ENCODE measurements at places on chromosomes 6 and 20.

DNA sequence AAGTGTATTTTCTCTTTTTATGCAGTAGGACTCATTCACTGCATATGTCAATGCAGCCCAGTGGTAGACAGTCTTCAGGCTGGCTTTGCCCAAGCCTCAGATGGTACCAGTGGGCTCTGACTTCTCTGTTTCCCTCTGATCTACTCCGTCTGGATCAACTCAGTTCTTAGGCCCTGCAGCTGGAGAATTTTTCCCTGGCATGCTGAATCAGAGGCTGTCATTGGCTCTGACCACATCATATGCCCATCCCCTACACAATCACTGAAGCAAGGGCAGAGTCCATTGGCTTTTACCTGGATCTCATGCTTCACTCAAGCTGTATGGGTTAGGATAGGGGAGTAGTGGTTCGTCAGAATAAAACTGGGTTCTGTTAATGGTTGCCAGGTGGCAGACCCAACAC lies 57.8 kb downstream of the KIZ start:
- no peak for DNase-seq

DNA sequence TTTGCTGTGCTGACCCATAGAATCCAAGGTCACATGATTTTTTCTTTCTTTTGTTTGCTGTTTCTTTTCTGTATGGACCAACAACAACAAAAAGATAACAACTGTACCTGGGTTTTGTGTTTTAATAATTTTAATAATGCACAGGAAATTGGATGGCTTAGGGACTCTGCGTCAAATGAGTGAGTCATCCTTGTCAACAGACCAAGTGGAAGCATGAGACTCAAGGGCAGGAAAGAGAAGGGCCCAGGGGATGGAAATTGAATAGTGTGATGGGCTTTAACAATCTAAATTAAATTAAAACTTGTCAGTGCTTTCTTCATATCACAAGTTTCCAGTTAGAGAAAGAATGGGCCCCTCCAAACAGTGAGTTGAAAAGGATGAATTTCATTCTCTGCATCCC lies 413.0 kb downstream of the PREX1 start:
- DNase-seq: no peak

GRCh38 chr20:46883892-46884291 lies 10.8 kb upstream of the EYA2 start:
- DNase-seq: no peak

DNA sequence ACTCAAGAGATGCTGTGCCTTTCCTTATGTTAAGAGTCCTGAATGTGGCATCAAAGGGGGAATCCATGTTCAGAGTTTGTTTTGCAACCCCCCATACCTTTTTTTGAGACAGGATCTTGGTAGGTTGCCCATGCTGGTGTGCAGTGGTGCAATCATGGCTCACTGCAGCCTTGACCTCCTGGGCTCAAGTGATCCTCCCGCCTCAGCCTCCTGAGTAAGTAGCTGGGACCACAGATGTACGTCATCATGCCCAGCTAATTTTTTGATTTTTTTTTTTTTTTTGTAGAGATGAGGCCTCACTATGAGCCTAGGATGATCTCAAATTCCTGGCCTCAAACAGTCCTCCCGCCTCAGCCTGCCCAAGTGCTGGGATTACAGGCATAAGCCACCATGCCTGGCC lies 16.5 kb downstream of the PTPRA start:
- DNase-seq: no peak

GRCh38 chr6:125057392-125058246 lies 95.4 kb downstream of the RNF217 start:
- DNase-seq: no peak

DNA sequence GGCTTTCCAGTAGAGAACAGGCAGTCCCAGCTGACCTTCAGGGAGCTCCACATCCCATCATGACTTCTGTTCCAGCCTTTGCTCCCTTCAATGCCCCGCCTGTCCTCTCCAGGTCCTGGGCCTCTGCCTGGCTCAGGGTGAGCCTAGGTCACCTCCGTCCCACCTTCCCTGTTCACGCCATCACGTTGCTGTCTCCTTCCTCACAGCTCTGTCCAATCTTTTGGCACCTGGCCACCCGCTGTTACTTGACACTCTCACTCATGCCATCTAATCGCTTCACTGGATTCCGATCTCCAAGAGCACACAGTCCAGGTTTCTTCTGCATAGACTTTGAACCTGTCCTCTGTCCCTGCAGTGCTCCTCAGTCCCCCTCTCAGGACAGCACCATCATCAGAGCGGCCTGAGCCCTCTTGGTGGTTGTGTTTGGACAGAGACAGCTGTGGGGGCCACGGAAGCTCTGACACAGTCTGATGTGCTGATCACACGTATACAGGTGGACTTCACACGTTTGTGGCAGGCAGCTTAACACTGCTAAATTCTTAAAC lies 34.7 kb upstream of the TIAM2 start:
- no peak for DNase-seq

GRCh38 chr6:158819213-158819976 lies at the start of gene EZR:
Gene EZR, minus strand, starts transcription at chr6:158819368. Its CDS starts 1,275 bp downstream, at chr6:158818093.
- DNase-seq: no peak

- DNase-seq: no peak
Measured at GRCh38 chr20:60900618-60901017, 351.4 kb upstream of the CDH4 start.

GRCh38 chr6:83461438-83461837 lies 30.6 kb upstream of the ME1 start:
- DNase-seq: no peak

- no peak for DNase-seq
Measured at GRCh38 chr6:145225500-145225899, 509.8 kb downstream of the EPM2A start.

DNA sequence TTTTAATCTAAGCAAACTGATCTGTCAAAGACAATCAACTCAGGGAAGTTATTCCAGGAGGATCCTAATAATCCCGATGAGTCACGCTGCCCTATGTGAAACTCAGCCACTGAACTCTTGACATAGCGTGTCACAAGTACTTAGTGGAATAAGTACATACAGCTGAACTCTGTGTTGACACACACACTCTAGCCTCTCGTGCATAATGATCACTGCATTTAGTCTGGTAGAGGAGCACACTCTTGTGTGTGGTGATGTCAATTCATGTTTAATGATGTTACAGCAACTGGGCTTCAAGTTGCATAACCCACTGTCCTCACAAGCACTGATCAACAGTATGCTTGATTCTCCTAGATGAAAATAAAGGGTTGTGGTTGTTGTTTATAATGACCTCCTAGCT lies 148.3 kb downstream of the HACE1 start:
- DNase-seq: no peak

GRCh38 chr6:6660339-6661045 lies 72.0 kb downstream of the LY86 start:
- DNase-seq: no peak

DNA sequence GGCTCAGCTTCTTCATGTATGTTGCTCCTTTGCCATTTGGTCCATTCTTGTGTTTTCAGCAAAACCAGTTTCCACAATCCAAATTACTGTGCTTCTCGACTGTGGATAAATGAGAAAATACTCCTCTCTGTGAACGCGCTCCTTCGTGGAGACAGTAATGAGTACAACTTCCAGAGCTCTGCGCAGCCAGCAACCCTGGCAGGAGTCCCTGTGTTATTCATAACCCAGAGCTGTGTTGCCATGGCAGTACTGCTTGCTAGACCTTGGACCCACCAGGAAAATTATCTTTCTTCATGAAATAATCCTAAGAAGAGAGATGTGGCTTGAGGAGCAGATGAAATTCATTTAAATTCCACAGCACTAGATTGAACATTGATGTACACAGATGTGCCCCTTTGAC lies 73.7 kb downstream of the SLC22A3 start:
- no peak for DNase-seq

DNA sequence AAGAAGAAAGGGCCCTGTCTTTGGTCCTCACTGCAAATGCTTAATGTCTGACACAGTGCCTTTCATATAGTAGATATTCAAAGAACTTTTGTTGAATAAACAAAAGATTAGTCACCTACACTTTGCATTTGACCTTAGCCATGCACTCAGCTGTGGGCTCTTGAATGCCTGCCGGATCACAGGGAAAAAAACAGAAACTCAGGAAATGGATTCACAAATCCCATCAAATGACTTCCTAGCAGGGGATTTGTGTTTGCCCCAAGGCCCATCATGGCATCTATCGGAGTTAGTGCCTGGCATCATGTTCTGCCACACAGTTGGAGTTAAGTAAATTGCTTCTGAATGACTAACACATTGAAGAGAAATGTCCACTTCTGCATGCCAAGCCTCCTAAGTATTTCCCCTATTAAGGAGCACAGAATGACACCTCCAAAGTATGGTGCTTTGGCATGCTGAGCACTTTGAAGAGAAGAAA lies 72.3 kb upstream of the DST start:
- no peak for DNase-seq

- no peak for DNase-seq
Measured at GRCh38 chr6:6007366-6008088, 802 bp upstream of the NRN1 start.

DNA sequence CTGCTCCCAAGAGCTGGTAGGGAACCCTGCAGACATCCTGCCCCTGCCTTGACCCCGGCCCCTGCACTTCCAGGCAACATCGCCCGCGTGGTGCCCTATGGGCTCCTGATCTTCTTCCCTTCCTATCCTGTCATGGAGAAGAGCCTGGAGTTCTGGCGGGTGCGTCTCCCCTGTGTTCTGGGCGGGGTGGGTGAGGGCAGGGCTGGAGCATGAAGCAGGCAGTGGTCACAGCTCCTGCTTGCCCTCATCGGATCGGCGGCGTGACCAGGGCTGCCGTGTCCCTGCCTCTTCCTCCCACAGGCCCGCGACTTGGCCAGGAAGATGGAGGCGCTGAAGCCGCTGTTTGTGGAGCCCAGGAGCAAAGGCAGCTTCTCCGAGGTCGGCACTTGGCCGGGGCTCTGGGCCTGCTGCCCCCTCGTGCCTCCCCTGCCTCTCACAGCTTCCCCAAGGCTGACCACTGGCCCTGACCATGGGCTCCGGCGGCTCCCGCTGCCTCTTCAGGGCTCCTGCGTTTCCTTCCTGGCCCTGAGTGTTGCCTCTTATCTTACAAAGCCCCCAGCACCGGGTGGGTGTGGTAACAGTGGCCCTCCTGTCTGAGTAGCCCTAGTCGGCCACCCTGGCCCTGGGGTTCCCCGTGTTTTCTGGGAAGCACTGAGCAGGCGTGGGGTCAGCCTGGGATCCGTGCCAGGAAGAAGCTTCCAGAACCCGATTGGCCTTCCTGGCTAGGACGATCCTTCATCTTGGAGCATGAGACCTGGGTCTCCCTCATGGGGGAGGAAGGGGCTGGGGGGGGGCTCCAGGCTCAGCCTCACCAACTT lies 8.0 kb upstream of the TNFRSF6B start:
- DNase-seq: no peak

DNA sequence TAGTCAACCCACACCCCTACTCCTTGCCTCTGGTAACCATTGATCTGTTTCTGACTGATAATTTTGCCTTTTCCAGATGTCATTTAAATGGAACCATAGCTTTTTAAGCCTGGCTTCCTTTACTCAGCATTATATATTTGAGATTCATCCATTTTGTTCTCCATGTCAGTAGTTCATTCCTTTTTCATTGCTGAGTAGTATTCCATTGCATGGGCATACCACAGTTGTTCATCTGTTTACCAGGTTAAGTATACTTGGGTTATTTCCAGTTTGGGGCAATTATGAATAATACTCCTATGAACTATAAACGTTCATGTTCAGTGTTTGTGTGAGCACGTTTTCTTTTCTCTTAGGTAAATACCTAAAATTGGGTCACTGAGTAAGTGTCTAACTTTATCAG lies 25.1 kb downstream of the FGD2 start:
- DNase-seq: no peak

GRCh38 chr6:158830736-158831135 lies 11.6 kb upstream of the EZR start:
- DNase-seq: no peak

DNA sequence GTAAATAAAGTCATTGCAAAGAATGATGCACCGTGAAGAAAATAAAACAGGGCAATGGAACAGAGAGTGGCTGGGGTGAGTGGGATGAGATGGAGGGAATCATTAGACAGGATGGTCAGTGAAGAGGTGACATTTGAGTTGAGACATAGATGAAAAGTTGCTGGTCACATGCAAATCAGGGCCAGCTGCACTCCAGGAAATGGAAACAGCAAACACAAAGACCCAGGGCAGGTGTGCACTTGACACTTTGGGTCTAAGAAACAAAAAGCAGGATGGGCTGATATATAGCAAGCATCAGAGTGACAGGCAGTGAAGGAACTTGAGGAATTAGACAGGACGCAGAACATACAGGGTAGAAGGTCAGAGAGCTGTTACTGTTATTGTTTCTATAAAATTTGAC lies 171.5 kb upstream of the RIPOR2 start:
- DNase-seq: no peak

GRCh38 chr6:77548190-77548589 lies 84.9 kb upstream of the HTR1B start:
- DNase-seq: no peak

GRCh38 chr20:35547329-35547728 lies 5.5 kb downstream of the ERGIC3 start:
- no peak for DNase-seq

DNA sequence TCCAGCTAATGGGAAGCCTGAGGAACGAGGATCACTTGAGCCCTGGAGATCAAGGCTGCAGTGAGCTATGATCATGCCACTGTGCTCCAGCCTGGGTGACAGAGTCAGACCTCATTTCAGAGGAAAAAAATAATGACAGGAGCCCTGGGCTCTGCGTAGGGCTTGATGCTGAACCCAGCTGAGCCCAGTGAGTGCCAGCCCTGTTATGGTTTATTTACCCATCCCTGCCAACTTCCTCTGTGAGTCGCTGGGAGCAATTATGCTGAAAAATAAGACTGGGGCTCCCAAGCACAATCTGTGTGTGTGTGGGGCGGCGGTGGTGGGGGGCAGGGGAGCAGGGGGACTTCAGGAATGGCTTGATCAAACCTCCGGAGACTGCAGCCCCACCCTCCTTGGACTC lies 75.9 kb upstream of the PMEPA1 start:
- no peak for DNase-seq
